T-helper 9 cell (primary cell): ENCODE measurements at places on chromosomes 2 and 18.

GRCh38 chr2:62007555-62007954 is 102.1 kb downstream of the COMMD1 start:
- DNase-seq: no peak

GRCh38 chr2:138026111-138027020 is 62.1 kb downstream of the HNMT start:
- no peak for DNase-seq

- no peak for DNase-seq
Observed at GRCh38 chr2:186709529-186710450, 15.9 kb downstream of the FAM171B start.

- no peak for DNase-seq
Observed at GRCh38 chr18:11760498-11761167, 71.6 kb downstream of the GNAL start.

DNA sequence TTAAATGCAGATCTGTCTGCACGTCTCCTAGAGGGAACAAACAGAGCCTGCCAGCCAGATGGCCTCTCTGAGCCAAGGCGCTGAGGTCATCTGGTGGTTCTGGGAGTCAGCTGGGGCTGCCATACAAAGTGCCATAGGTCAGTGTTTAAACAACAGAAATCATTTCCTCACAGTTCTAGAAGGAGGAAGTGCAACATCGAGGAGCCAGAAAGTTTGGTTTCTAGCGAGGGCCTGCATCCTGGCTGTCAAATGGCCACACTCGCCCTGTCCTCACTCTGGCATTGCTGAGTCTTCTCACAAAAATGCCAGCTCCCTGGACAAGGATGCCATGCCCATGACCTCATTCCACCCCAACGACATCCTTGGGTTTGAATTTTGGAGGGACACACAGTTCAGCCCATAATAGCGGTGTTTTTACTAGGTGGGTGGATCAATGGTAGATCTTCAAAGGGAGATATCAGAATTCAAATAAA is 59.6 kb downstream of the MYT1L start:
- DNase-seq: no peak

DNA sequence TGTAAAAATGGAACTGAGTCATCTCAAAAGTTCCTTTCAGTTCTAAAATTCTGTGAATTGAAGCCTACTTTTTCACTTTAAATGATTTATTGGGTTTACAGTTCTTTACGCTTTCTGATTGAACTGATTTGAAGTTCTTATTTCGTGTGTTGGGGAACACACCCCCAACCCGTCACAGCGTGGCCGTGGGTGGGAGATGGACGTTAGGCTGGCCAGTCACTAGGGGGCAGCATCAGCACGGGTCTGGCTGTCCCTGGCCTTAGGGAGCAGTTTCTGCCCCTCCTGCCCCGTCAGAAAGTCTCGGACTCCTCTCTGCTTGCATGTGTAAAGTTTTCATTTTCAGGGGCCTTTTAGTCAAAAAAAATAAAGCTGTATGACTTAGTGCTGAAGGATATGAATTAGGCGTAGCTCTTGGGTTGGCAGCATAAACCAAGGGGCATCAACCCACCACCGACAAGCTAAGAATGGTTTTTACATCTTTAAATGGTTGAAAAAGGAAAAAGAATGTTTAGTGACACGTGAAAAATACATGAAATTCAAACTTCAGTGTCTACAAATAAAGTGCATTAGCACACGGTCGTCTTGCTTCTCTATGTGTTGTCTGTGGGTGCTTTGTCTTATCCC is 63.4 kb downstream of the ZCCHC2 start:
- DNase-seq: peak; percentile 44

- DNase-seq: no peak
Observed at GRCh38 chr2:151120011-151120410, 141.7 kb downstream of the RBM43 start.

DNA sequence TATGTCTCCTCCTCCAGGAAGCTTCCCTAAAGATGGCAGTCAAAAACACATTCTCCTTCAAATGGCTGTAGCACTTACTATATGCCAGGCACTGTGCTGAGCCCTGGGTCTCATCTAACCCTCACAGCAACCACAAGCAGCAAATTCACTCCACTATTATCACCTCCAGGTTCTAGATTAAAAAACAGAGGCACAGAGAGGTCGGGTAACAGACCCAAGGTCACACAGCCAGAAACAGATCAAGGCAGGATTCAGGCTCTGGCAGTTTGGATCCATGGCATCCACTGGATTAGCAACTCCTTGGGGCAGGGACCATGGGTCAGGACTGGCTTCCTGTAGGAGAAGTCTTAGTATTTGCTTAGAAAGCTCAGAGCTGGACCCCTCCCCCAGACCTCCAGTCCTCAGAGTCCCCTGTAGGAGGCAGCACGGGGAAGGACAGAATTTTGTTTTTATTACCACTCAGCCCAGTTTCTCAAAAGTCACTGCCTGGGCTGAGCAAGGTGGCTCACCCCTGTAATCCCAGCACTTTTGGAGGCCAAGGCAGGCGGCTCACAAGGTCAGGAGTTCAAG is 34.4 kb downstream of the ZFP36L2 start:
- DNase-seq: no peak
